ENCODE measurements at places on chromosomes 4 and X.

- DNase-seq = no peak
These were observed 243.3 kb downstream of the SLC7A11 start for GRCh38 chr4:137998666-137999429.

GRCh38 chrX:125673758-125674157 is 354.1 kb downstream of the TEX13C start:
- DNase-seq = no peak

GRCh38 chr4:74793757-74794381 is 454 bp downstream of the BTC start:
- peak; percentile 18 for DNase-seq

GRCh38 chr4:61950625-61951024 is 750.5 kb downstream of the ADGRL3 start:
- no peak for DNase-seq

GRCh38 chr4:128234836-128235235 is 52.8 kb downstream of the PGRMC2 start:
- DNase-seq = no peak

DNA sequence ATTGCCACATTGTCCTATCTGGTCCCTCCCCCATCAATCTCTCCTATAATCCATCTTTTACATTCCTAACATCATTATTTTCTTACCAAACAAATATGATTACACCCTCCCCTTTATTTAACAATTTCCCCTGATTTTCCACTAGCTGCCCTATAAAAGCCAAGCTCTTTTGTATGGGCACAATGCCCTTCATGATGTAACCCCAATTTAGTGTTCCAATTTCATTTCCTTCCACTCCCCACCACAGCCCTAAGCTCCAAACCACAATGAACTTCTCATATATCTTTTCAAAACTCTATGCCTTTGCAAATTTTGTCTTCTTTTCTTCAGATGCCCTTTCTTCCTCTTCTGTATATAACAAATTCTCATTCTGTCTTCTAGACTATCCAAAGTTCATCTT is 39.5 kb upstream of the PTPN13 start:
- DNase-seq = no peak

DNA sequence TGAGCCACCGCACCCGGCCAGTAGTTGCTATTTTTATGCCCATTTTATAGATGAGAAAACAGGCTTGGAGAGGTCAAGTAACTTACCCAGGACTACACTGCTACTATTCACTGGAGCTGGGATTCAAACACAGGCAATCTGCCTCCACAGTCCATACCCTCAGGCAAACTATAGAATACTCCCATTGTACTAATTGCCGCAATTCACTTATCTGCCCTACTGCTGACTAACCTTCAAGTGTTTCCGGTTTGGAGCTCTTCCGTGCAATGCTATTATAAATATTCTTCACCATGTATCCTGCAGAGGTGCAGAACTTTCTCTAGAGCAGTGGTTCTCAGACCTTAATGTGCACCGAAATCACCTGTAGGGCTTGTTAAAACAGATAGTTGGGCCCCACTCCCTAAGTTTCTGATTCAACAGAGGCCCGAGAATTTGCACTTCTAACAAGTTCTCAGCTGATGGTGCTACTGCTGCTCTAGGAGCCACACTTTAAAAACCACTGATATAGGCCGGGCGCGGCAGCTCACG is 1.9 kb upstream of the G3BP2 start:
- DNase-seq = no peak

DNA sequence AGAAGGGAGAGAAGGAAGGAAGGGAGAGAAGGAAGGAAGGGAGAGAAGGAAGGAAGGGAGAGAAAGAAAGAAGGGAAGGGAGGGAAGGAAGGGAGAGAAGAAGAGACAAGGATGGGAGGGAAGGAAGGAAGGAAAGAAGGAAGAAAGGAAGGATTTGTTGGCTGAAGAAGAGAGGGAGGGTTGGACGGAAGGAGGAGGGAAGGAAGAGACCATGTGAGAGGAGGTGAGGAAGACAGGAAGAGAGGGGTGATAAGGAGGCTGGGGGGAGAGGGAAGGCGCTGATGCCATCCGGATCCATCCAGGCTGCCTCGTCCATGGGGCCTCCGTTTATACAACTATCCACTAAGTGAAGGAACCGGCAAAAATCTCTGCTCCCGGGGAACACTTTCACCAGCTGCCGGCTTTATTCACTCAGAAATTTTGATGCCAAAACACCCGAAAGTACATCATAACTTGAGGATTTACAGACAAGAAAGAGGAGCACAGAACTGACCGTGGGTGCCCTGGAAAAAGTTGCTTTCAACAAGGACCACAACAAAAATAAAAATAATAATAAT is 14.9 kb downstream of the DHRSX start:
- no peak for DNase-seq

- no peak for DNase-seq
These were observed 1.6 kb downstream of the RAB33A start for GRCh38 chrX:130173190-130173895.

GRCh38 chrX:9835585-9836210 is 49.5 kb downstream of the SHROOM2 start:
- DNase-seq = no peak

DNA sequence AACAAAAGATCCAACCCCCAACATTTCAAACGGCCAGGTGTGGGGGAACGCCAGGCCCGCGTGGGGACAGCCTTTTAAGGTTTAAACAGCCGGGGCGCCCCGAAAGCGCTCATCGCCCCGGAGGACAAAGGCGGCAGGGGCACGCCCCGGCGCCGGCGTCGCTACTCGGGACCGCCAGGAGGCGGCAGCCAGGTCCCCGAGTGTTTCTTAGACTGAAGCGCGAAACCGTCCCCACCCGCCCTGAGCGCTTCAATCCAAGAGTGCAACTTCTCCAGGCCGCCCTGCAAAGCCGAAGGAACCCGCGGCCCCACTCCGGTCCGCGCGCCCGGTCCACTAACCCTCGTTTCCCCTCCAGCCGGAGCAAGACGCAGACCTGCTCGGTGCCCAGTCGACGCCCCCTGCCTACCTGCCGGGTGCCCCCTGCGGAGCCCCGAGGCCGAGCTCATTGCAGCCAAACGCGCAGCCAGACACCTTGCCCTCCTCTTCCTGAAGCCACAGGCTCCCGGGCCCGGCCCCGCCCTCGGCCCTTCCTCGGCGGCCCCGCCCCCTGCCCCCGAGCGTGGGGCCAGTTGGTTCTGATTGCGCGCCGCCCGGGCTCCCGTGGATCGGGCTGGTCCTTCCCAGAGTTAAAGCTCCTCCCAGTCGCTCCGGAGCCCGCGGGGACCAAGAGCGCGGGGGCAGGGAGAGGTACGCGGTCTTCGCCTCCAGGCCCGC is at the start of gene CASP6:
Gene CASP6, minus strand, starts transcription at position 496 of the 714 bp plus-strand sequence. Its CDS starts 50 bp downstream, at position 446.
- peak; percentile 59 for DNase-seq

- peak; percentile 36 for DNase-seq
These were observed 23.3 kb upstream of the SCML2 start for GRCh38 chrX:18377796-18378195.

DNA sequence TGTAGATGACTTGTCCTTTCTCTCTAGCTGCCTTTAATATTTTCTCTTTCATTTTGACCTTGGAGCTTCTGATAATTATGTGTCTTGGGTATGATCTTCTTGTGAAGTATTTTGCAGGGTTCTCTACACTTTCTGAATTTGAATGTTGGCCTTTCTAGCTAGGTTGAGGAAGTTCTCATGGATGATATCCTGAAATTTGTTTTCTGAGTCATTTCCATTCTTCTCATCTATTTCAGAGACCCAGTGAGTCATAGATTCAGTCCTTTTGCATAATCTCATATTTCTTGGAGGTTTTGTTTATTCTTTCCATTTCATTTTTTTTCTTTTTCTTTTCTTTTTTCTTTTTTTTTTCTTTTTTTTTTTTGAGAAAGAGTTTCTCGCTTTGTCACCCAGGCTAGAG is 585.7 kb upstream of the PABPC4L start:
- DNase-seq = no peak

GRCh38 chr4:164526933-164527583 is 226.9 kb upstream of the SMIM31 start:
- no peak for DNase-seq

DNA sequence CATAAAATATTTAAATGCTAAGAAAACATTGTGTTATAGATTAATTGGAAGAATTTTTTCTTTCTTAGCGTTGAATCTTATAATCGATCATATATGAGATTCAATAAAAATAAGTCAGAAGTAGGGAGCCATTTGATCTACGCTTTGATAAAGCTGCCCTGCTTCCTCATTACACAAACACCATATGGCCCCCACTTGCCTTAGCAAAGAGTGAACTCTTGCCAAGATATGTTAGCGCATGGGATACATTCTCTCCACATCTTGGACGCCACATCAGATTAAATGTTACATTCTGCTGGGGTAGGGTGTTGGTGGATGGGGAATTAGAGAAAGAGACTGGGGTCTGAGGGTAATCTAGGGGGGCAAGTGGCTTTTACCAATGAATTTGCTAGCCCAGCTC is 207.7 kb upstream of the MID1 start:
- DNase-seq = no peak

GRCh38 chrX:154056770-154057241 is 37.1 kb upstream of the IRAK1 start:
- DNase-seq = no peak

DNA sequence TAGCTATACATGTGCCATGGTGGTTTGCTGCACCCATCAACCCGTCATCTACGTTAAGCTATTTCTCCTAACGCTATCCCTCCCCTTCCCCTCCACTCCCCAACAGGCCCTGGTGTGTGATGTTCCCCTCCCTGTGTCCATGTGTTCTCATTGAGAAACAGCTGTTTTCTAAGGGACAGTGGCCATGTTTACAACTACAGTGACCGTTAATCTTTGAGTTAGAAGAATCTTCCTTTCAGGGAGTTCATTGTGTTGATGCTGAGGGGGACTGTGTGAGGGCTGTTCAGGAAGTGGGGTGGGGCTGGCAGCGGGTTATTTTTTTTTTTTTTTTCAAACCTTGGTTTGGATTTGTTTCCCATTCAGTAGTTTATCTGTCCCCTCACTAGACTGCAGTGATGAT is 179.9 kb downstream of the NHS start:
- no peak for DNase-seq

DNA sequence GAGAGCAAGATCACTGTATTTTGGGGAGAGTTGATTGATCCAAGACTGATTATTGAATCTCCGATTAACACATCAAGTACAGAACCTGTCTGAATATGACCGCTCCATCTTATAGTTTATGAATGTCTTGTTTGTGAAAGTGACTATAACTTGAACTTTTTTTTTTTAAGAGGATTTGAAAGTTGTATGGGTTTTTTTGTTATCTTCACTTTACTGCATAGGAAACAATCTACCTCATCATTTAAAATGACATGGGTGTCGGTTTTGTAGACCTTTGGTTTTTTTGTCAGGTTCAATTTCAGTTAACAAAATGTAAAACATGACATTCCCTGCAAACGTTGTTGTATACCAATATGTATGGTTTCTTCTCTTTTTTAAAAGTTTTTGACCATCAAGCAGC is 103.0 kb upstream of the NUDT6 start:
- no peak for DNase-seq

DNA sequence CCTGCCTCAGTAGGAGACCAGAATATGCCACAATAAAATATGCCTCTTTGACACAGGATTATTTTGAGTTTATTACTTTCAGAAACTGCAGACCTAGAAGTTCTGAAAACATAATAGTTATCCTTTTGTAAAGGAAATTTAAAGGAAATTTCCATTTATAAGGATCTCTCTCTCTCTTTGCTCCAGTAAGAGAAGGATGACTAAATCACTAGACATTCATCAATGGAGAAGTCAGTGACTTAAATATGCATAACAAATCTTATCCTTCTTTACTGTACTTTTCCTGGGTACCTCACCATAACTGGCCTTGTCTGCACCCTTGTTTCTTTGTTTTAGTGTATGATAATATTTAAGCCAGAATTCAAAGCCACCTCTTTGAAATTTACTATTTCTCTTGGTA is 28.3 kb upstream of the OPHN1 start:
- DNase-seq = no peak

DNA sequence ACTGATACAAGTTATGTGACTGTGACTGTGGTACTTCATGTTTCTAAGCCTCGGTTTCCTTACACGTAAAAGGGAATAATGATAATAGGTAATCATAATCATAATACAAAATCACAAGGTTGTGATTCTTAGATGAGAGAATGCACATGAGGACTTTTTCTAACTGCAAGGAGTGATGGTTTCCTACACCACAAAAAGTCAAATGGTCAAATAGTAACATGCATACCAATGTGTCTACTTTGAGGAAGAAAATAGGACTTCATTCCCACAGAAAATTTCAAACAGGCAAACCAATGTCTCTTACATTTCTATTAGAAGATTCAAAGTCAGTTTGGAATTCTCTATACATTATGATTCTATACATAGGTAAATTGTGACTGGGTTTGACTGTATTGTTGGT is 368.7 kb upstream of the FTHL17 start:
- no peak for DNase-seq

DNA sequence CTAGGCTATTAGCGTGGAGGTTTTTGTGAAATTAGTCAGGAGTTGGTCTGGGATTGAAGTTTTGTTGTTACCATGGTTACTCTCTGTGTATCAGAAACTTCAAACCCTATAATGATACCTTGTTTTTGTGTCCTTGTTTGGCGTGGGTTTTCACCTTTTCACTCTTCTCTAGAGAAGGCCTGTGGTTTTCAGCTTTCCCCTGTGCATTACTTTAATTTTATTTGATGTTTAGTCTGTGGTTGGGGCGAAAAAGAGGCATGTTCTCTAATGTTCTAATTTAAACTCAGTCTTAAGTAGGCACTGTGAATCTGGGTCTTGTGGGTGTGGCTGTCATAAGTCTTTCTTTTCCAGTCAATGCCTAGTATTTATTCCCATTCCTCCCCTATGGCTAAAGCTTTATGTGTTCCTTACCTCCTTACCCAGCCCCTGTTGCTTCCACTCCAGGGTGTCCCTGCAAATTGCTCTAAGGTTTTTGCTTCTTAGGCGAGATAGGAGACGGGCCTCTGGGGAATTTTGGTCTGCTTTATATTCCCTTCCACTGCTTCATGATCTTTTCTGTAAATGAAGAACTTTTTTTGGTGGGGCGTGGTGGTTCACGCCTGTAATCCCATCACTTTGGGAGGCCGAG is 326.3 kb upstream of the ZCCHC13 start:
- DNase-seq = no peak

GRCh38 chrX:150768132-150768485 is 74.9 kb downstream of the MTMR1 start:
- DNase-seq = no peak

DNA sequence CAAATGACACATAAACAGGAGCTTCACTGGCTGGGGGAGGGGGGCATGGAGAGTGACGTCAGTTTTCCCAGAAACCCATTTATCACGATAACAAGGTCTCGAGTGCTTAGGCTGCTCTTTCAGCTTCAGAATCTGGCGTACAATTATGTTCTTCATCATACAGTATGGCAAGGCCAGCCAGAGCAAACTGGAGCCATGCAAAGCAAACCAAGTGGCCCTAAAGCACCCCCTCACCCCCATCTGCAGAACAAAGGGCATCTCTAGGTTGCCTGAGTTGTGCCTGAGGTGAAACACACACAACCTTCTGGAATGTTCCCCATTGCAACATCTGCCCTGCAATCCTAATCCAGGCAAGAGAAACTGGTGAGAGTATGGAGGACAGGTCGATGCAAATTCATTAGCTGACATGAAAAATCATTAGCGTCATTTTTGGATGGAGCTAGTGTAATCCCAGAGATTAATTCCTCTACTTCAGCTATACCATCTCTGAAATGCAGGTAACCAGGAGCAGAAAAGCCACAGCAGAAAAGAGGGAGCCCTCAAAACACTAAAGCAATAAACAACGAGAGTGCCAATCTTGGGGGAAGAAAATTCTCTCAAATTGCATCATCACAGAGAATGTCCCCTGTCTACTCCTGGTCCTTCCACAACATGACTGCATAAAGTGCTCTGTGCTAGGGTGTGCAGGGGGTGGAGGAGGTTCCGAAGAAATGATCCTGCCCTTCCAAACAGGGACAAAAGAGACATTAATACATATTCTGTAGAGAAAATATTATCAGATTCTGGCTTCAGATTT is 1.8 kb downstream of the SEPTIN6 start:
- DNase-seq = peak; percentile 75
